Cardiac atrium fibroblast (primary cell): ENCODE measurements at places on chromosomes 3 and 15. TPM values are rescaled to one million over a fixed set of nuclear protein-coding genes. Genes with fewer than 3 reads are reported as not detected.

RBM6 gene
- 16.7 and 26.5 TPM in 2 replicates for total RNA-seq

EIF4E3 gene
- 1.5 and 1.6 TPM in 2 replicates for total RNA-seq

SENP5 gene
- 18.8 and 21.8 TPM in 2 replicates for total RNA-seq

C3orf22 gene
- not detected in 2 replicates for total RNA-seq

LSM3 gene
- total RNA-seq, result 9.7 and 11.2 TPM in 2 replicates

XCR1 gene
- not detected in 2 replicates for total RNA-seq

PLCH1 gene
- not detected in 2 replicates for total RNA-seq

NDUFB4 gene
- total RNA-seq, result 97.5 and 116 TPM in 2 replicates
